GM13976 (cell line): ENCODE measurements at places on chromosomes 4 and X.
A peak's percentile ranks its signal among the peaks of the same experiment; 100 is the strongest.

GRCh38 chrX:27751976-27752375 lies 55.8 kb upstream of the MAGEB10 start:
- no peak for DNase-seq

DNA sequence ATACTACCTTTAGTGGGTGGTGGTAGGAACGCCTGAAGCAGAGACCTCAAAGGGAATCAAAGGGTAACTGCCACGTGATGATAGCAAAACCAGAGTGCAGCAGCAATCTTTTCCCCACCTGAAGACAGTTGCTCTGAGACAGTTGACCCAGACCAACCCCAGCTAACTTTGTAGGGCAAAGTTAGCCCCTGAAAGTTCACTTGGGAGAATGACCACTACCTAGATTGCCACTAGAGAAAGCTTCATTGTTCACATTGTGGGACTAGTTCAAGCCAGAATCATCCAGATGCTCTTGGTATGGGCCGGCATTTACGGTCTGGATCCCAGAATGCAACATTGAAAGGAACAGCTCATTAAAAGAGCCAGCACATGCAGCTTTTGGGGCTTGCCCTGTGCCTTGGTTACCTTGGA lies 4.1 kb downstream of the SEPTIN6 start:
- DNase-seq: no peak

DNA sequence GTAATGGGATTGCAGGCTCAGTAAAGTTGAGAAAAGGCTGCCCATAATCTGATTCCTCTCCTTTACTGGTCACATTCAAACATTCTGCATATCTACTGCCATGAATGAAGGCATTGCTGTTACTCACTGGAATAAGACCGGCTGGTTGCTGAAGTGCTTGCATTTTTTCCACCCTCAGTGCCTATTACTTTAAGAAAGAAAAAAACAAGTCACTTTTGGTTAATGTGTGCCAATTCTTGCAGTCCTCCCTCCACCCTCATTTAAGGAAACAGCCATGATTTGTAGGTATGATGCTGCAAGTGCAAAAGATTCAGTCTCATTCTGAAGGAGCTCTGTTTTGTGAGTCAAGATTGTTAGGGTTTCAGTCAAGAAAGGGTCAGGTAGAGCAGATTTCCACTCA lies 94.9 kb downstream of the EMCN start:
- DNase-seq: no peak

GRCh38 chrX:104420907-104421306 lies 145.1 kb upstream of the IL1RAPL2 start:
- DNase-seq: no peak

GRCh38 chrX:139881130-139881529 lies 51.7 kb downstream of the ATP11C start:
- no peak for DNase-seq

GRCh38 chr4:130044788-130045531 lies 949.0 kb downstream of the C4orf33 start:
- DNase-seq: no peak

GRCh38 chr4:129362691-129363274 lies 266.8 kb downstream of the C4orf33 start:
- peak; percentile 61 for DNase-seq

- DNase-seq: no peak
These were observed 102.3 kb upstream of the NUDT6 start for GRCh38 chr4:123024710-123025109.

GRCh38 chrX:145506214-145506613 lies 258.9 kb downstream of the SPANXN1 start:
- no peak for DNase-seq

GRCh38 chrX:130119312-130119898 lies 9.1 kb upstream of the ELF4 start:
- DNase-seq: no peak

DNA sequence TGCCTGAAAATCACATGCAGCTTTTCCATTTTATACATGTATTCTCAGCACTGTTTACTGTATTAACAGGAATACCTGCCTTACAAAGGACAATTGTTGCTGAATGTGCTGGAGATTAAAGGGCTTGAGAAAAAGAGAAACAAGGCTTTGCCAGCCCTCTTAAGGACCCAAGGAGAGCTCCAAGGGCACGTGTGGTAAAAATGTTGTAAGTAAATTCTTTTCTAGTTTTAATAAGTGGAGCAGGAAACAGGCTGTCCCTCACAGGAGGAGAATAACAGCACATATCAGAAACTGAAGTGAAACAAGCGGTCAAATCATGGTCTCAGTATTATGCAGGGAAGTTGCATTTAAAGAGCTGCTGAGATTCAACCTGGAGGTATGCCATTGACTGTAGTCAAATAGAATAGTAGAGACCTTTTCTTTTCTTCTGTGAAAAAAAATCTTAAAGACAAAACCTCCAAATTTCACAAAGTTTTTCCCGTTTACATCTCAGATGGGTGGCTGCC lies 18.5 kb downstream of the IGFBP7 start:
- no peak for DNase-seq

DNA sequence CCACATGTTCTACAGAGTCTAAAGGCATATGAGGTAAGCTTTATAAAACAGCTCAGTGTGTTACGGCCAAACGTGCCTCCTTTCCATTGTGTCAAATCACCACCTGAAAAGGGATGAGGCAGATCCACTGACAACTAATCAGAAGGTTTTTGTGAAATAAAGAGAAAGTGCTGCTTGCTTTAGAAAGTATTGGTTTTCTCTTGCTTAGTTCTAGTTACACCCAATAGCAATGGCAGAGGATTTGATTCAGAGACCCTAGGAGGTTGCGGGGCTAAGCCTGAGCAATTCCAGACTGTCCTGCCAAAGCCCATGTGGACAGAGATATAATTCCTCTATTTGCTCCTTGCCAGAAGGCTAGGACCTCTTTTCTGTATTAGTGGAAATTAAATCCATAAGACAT lies 125.5 kb downstream of the SPRY1 start:
- no peak for DNase-seq

DNA sequence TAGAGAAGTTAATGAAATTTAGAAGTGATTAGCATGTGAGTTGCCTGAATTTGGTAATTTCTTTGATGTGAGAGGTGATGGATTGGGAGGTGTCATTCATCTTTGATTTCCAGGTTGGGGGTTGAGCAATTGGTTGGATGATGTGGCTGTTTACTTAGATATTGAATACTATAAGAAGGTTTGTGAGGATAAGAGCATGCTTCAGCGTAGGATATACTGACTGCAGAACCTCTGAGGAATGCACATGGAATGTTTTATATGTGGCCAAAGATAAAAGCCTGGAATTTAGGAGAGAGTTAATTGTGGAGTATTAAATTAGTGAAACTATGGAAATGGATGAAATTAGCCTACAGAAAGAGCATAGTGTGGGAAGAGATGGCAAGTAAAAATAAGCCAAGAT lies 165.4 kb upstream of the MAD2L1 start:
- DNase-seq: no peak

DNA sequence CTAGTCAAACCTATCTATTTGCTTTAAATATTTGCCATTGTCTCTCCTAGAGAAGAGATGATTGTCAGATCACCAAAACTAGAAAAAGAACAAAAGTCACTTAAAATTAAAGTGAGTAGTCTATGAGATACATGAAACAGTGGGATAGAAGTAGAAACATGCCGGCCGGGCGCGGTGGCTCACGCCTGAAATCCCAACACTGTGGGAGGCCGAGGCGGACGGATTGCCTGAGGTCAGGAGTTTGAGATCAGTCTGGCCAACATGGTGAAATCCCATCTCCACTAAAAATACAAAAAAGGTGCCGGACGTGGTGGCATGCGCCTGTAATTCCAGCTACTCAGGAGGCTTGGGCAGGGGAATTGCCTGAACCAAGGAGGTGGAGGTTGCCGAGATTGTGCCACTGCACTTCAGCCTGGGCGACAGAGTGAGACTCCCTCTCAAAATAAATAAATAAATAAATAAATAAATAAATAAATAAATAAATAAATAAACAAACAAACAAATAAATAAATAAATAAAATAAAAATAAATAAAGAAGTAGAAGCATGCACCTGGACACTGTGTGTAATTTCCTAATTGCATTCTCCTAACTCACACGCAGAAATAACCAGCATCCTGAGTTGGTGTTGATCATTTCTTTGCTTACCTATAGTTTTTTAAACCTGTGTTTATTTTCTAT lies 299.5 kb downstream of the PDHA2 start:
- no peak for DNase-seq

- DNase-seq: peak; percentile 61
These were observed 78.1 kb upstream of the PAGE3 start for GRCh38 chrX:55342533-55343501.

GRCh38 chr4:81523672-81524327 lies 52.1 kb upstream of the RASGEF1B start:
- DNase-seq: peak; percentile 3

- DNase-seq: no peak
These were observed 366.5 kb downstream of the CXXC4 start for GRCh38 chr4:104128031-104128849.

GRCh38 chrX:27815209-27815608 lies 7.4 kb downstream of the MAGEB10 start:
- no peak for DNase-seq

- no peak for DNase-seq
These were observed 67.6 kb downstream of the EIF4E start for GRCh38 chr4:98861100-98861884.
